ENCODE measurements at places on chromosomes 5 and 9.

DNA sequence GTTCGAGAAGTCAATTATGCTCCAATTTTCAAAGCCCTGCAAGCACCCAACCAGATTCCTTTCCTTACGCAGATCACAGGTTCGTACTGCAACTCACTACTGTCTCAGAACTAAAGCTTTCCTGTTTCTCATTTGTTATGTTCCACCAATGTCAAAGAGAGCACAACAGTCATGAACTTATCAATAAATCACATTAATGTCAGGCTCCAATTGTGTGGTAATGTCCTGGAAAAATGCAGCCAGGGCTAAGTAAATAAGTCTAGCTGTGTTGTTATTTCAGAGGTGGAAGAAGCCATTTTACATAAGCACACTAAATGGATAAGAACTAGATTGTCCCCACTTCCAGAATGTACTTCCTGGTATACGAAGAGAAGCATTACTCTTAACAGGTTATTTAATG is 488.6 kb upstream of the PTGER4 start:
- DNase-seq = no peak

- no peak for DNase-seq
Measured at GRCh38 chr5:26757941-26758340, 280.4 kb downstream of the CDH9 start.

- peak; percentile 28 for DNase-seq
Measured at GRCh38 chr5:67290655-67291054, 94.1 kb upstream of the CD180 start.

GRCh38 chr9:21835121-21835520 is 32.7 kb downstream of the MTAP start:
- DNase-seq = no peak

GRCh38 chr9:134678206-134678605 is 36.6 kb downstream of the COL5A1 start:
- DNase-seq = no peak

GRCh38 chr5:1468247-1468612 is 23.0 kb upstream of the SLC6A3 start:
- DNase-seq = peak; percentile 13

- no peak for DNase-seq
Measured at GRCh38 chr9:114460513-114461199, 44.6 kb downstream of the WHRN start.

GRCh38 chr5:33675958-33676464 is 215.8 kb downstream of the ADAMTS12 start:
- no peak for DNase-seq

DNA sequence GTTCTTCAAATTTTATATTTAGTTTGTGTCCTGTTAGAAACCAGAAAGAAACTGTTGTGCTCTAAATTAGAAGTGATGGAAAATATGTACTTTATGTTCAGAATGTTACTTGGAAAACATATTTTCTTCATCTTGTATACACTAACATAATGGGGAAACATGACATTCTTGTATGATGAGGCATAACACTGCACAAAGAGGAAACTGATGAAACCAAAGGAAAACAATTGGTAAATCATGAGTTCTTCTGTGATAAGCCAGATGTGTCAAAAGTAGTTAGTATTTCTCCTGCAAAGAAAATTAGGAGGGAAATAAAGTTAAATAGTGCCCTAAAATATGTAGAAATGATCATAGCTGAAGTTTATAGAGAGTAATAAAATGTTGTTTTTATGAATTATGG is 111.1 kb upstream of the FBN2 start:
- peak; percentile 72 for DNase-seq

- DNase-seq = no peak
Measured at GRCh38 chr5:77658662-77659061, 20.1 kb upstream of the OTP start.

DNA sequence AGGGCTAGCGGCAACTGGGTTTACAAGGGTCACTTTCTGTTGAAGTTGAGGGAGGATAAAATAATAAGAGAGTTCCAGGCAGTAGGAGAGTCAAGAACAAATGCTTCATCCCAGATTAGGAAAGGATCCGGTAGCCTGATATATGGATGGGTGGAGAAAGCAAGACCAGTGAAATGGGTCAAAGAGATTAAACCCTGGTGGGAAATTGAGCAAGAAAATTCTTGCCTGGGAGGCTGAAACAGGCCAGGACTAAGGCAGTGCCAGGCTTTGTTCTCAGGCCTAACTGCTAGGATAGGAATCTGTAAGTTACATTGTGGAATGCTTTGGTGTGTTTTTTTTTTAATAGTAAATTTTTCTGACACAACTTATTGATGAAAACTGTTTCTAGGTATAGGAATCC is 257.4 kb upstream of the RFX3 start:
- DNase-seq = no peak

DNA sequence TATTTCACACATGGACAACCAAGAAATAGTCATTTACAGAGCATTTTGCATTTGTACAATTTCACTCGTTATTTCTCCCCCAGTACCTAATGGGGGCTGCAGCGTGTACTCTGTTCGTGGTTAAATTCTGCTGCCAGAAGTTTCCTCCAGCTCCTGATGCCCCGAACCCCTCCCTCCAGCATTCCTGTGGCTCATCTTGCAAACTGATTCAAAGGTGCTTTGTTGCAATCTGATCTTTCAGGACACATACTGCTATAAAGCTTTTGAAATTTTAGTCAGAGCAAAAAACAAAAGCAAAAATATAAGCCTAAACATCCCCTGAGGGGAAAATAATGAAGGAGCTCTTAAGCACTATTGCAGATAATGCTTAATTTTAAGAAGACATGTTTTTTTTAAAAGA is 27.7 kb downstream of the UBLCP1 start:
- DNase-seq = peak; percentile 11

DNA sequence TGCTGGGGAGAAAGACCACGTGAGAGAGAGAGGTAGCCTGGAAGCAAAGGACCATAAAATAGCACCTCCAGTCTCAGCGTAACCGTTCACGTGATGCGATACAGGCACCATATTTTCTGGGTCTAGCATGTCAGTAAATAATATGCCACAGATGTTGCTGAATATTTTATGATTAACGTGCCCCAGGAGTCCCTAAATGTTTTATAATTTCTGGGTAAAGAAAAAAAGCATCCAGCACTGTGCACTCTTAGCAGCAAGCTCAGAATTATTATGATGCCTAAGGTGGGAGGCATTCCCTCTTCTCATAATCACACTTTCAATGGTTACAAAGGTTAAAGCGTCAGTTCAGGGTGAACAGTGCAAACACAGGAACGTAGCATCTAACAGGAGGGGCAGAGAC is 121.8 kb downstream of the CAVIN4 start:
- no peak for DNase-seq

DNA sequence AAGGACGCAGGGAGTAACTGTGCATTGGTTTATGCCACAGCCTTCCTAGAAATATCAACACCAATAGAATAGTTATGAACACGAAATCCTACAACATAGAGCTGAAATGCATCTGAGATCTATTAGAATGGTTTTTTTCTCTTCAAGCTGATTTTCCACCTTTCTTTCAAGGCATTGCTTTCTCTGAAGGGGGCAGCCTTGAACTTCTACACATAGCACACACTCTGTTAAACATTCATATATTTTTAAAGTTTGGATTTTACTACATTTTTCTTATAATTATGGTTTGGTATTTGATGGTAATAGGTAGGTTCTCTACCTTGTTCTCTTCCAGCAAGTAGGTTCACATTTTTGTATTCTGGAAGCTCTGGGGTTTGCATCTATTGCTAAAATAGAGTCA is 661.8 kb downstream of the SEMA5A start:
- DNase-seq = peak; percentile 15

DNA sequence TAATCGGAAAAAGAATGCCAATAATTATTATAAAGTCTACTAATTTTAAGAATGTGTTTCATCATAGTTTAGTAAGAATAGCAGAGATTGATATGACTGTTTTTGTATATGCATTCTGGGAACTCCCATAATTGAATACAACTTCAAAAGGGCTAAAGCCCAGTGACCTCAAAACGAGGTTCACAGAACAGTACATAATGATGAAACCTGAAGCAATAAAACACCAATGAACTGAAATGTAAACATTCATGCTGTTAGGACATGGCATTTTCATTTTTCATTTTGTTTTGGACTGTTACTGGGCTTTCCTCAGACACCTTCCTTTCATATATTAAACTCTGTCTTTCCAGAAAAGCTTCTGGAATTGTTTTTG is 684 bp upstream of the JMY start:
- peak; percentile 36 for DNase-seq

DNA sequence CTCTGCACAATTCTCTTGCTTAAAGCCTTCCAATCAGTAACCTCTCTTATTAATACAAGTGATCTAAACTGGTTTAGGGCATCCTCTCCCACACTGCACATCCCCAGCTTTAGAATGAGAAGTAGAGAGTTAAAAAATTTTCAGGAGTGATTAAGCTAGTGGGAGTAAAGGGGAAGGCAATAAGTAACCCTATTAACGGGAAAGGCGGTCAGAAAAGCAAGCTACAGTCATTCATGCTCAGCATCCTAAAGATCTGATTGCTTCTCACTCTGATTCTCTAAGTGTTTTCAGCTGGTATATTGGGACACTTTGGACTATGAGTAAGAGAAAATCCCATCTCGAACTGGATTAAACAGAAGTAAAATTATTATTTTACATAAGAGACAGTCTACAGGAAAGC is 15.8 kb downstream of the CDH6 start:
- DNase-seq = no peak

- DNase-seq = peak; percentile 19
Measured at GRCh38 chr9:95268681-95269080, 48.8 kb downstream of the FANCC start.

DNA sequence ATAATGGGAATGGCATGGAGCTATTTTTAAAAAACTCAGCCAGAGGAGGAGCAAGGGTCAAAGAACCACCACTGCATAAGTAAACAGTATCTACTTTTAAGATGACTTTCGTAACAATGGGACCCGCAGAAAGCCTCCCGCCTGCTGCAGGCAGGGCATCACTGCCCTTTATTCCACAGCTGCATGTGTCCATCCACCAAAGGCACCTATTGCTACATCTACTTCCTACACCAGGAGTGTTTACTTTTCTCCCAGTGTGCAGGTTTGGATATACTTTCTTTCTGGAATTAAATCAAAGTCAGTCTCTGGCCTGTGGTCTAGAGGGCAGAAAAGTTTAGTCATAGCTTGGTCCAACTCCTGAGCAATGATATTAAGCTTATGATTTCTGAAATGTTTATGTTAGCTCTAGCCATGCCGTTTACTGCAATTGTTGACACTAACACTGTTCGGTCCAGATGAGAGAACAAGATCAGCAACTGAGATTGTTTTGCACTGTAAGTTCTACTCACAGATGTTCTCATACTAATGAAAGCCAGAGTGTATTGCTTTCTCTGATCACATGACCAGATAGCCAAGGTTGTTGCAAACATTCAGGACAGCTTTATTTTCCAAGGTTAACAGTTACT is 391.5 kb downstream of the FGF10 start:
- DNase-seq = no peak

GRCh38 chr5:92635001-92635461 is 946.0 kb downstream of the NR2F1-AS1 start:
- no peak for DNase-seq

DNA sequence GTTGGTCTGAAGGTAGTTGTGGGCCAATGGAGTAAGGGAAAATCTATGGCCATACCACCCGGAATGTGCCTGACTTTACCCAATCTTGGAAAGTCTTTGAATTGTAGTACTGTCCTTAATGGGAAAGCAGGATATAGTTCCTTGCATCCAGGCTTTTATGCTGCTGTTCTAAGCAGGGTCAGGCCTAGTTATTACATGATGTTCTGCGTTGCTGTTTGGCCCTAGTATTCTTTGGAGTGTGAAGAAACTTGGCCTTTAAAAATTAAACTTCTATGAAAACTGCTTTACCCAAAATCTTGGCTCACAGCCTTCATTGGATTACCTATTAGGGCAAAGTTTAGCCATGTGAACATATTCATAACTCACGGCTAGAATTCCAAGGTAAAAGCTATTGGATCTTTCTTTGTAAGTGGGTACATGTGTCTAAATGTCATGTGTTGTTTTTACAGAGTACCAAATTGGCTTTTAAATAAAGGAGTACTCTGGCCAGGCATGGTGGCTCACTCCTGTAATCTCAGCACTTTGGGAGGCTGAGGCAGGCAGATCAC is 211.1 kb downstream of the DTWD2 start:
- no peak for DNase-seq

DNA sequence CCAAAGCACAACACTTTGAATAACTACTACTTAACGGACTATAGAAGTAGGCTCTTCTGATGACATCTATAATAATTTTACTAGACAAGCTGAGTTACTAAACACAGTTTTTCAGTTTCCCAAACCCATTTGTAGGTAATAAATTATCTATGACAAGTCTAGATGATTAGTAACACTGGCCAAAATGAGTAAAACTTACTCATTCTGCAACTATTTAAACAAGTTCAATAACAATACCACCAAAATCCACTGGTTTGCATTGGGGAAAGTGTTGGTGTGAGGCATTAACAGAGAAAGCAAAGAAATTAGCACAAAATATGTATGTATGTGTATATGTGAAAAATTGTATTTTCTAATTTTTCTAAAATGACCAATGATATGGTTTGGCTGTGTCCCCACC is 119.3 kb downstream of the NR2F1-AS1 start:
- peak; percentile 82 for DNase-seq

GRCh38 chr9:94643741-94644140 is 4.4 kb upstream of the FBP1 start:
- DNase-seq = no peak

DNA sequence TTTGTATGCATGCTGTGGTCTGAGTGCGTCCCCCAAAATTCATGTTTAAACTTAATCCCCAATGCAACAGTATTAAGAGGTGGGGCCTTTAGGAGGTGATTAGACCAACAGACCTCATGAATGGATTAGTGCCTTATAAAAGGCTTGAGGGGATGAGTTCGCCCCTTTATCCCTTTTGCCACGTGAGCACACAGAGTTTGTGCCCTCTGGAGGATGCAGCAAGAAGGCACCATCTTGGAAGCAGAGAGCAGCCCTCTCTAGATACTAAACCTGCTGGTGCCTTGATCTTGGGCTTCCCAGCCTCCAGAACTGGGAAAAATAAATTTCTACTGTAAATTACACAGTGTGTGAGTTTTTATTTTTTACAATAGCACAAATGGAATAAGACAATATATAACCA is 177.1 kb upstream of the SPRY4 start:
- no peak for DNase-seq

DNA sequence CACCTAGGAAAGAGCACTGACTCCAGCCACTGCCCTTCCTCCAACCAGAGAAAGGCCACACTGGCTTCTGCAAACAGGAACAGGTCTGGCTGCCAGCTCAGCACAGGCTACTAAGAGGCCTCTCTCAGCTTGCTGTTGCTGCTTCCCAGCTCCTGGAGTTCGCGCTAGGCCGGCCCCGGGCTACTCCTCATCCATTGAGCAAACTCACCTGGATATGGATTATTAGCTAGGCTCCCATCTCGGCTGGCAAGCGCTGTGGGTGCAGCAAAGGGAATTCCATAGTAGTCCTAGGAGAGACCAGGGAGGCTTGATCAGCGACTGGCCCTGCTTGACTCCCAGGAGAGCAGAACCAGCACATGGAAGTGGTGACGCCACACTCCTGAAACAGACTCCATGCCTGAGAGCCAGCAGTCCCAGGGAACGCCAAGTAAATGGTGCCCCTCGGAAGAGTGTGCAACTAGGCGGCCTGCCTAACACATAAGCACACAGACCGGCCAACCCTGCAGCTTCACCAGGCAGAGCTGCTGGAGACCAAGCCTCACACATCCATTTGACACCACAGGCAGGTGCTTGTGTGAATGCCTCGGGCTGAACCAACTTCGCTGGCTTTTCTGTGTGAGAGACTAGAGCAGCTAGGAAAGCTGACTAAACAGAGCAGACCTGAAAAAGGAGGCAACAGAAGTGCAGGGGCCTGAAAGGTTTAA is 107.2 kb downstream of the UBE2R2 start:
- DNase-seq = no peak
